T-helper 17 cell (primary cell): ENCODE measurements at places on chromosomes 4 and X.

GRCh38 chr4:172631832-172632231 lies 536.8 kb upstream of the GALNT7 start:
- no peak for DNase-seq

- no peak for DNase-seq
Observed at GRCh38 chr4:61532336-61533000, 332.3 kb downstream of the ADGRL3 start.

DNA sequence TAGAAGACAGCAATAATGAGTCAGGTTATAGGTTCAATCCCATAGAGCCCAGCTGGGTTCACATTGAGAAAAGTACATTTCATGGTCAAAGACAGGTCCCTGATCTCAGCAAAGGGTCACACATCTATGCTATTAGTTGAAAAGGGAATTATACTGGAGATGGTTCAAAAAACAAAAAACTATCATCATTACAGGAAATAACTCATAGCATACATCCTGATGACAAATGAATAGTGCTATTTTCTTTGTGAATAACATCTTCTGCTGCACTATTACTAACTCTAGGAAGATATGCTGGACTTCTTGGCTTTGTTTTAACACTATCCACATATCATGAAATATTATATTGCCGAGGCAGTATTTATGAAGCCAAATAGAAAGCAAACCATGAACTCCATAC lies 202.5 kb upstream of the MAB21L2 start:
- DNase-seq, result no peak

DNA sequence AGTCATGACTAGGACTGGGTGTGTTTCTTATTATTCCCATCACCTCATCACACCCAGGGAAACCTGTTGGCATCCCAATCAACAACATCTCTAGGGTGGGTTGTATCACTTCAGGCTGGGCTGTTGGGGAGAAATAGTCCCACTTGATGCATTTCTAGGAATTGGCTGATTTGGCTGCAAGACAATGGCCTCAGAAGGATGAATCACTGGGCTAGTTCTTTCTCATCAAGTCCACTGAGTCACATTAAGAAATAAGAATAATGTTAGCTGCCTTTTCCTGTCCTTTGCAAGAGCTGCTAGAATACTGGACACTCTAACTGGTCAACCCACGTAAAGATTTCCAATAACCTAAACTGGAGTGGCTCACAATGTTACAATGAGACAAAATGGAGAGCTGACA lies 104.2 kb downstream of the CHRDL1 start:
- no peak for DNase-seq

- no peak for DNase-seq
Observed at GRCh38 chr4:181959121-181959520, 284.1 kb upstream of the TENM3 start.

DNA sequence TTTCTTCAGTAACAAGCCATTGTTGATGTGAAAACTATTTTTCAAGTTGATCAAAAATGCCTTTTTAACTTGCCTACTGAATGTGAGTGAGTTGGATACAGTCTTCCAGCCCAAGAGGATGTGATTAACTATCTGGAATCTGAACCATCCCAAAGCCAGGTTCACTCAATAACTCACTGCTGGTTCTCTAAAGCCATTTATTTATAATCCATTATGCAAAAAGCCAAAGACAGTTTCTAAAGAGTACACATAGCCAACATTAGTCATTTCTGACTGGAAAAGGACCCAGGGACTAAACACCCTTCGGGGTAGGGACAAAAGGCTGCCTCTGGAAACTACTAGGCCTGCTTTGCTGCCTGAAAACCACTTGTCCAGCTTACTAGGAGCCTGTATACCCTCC lies 109.6 kb downstream of the SHROOM4 start:
- DNase-seq, result no peak

DNA sequence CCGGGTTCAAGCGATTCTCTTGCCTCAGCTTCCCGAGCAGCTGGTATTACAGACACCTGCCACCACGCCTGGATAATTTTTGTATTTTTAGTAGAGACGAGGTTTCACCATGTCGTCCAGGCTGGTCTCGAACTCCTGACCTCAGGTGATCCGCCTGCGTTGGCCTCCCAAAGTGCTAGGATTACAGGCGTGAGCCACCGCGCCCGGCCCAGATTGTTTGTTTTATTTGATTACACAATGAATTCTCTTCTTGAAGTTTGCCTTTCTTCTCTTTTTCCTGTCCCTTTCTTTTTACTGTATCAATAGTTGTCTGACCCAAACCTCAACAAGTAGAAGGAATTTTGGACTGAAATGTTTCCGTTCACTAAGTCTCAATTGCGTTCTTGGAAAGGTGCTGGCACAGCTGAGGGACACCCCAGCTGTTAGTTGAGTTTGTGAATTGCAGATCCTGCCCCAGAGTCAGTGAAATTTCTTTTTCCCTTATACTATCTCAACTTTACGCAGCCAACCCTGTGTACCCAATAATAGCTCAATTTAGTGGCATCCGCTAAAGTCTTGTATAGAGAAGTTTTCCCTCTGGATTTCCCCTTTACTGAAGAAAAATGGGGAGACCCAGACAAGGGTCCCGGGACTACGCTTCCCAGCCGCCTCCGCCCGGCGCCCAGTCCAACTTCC lies 639 bp upstream of the MTM1 start:
- no peak for DNase-seq

DNA sequence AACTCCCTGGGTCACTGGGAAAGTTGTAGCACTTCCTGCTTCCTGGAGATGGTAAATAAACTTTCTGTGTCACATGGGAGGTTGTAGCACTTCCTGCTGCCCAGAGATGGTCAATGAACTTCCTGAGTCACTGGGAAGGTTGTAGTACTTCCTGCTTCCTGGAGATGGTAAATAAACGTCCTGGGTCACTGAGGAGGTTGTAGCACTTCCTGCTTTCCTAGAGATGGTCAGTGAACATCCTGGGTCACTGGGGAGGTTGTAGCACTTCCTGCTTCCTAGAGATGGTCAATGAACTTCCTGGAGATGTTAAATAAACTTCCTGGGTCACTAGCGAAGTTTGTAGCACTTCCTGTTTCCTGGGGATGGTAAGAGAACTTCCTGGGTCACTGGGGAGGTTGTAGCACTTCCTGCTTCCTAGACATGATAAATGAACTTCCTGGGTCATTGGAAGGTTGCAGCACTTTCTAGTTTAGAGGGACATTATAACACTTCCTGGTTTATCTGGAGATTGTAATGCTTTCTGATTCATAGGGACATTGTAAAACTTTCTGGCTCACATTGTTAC lies 62.3 kb upstream of the CD99 start:
- DNase-seq, result no peak

- DNase-seq, result no peak
Observed at GRCh38 chr4:4590546-4590945, 48.7 kb upstream of the STX18 start.

GRCh38 chrX:41014776-41015360 lies 70.4 kb upstream of the USP9X start:
- no peak for DNase-seq

DNA sequence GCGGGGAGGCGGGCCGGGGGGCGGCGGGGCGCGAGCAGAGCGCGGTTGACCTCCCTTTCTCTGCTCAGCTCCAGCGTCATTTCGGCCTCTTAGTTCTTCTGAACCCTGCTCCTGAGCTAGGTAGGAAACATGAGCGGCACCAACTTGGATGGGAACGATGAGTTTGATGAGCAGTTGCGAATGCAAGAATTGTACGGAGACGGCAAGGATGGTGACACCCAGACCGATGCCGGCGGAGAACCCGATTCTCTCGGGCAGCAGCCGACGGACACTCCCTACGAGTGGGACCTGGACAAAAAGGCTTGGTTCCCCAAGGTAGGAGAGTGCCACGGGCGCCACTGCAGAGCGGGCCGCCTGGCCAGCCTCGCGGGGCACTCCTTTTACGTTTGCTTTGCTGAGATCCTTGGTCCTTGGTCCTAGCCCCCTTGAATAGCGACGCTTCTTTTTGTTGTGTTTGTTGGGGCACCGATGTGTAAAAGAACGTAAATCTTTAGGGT lies at the start of gene HTATSF1:
Gene HTATSF1, plus strand, starts transcription at position 37 of the 497 bp plus-strand sequence. Its CDS starts 93 bp downstream, at position 130.
- DNase-seq, result no peak

- no peak for DNase-seq
Observed at GRCh38 chr4:22730021-22730420, 37.3 kb downstream of the GBA3 start.
